ENCODE measurements at places on chromosomes 4 and X.

DNA sequence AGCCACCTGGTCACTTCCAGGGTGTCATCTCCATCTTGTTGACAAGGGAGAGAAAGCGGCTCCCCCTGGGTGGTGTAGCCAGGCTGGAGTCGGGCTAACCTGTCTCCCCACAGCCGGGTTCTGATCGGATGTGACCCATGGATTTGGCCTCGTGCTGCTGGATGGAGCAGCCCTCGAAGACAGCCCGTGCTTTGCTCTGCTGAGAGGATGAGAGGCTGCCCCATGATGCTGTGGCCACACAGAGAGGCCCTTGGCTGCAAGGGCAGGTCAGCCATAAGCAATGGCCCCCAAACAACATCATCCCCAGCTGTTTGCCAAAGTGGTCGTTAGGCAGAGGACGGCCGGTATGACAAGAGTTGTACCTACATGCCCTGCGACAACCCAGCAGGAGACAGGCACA is 106.6 kb downstream of the HMX1 start:
- no peak for DNase-seq

GRCh38 chr4:105677709-105678108 is 30.8 kb downstream of the INTS12 start:
- no peak for DNase-seq

DNA sequence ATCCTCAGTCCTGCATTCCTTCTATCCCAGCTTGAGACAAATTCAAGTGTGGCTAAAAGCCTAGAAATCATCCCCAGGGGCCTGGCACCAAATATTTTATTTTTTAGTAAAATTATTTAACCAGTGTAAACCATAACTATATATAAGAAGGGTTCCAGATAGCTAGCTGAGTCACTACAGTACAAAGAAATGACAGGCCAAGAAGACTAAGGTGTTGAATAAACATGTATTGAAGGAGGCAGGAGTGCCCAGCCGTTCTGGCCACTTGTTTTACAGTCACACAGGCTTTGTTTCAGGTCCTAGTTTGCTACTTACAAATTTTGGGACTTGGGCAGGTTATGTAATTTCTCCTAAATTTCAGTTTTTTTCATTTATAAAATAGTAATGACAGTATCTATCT is 225.9 kb upstream of the PITX2 start:
- no peak for DNase-seq

DNA sequence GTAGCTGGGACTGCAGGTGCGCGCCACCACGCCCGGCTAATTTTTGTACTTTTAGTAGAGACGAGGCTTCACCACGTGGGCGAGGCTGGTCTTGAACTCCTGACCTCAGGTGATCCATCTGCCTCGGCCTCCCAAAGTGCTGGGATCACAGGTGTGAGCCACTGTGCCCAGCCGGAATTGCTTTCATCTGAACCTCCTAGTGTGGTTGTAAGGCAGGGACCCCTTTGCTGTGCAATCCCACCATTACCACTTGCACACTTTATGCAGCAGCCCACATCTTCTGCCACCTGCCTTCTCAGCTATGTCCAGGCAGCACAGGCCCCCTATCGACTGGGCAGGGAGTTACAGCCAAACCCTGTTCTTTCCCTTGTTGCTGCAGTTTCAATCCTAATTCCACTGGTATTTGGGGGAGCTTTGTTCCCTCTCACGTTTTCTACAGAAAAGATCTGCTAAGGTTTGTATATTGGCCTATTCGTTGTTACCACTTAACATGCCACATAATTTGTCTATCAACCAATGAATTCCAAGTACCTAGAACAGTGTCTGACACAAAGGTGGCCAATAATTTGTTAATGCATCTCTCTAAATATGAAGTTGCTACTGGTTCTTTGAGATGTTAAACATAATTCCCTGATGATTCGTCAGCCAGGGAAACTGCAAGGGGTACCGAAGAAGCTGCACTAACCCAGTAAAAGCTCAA is 6.5 kb downstream of the RPL39 start:
- DNase-seq, result no peak

- DNase-seq, result peak; percentile 59
Measured at GRCh38 chrX:71872542-71873458, 37.8 kb upstream of the NHSL2 start.

DNA sequence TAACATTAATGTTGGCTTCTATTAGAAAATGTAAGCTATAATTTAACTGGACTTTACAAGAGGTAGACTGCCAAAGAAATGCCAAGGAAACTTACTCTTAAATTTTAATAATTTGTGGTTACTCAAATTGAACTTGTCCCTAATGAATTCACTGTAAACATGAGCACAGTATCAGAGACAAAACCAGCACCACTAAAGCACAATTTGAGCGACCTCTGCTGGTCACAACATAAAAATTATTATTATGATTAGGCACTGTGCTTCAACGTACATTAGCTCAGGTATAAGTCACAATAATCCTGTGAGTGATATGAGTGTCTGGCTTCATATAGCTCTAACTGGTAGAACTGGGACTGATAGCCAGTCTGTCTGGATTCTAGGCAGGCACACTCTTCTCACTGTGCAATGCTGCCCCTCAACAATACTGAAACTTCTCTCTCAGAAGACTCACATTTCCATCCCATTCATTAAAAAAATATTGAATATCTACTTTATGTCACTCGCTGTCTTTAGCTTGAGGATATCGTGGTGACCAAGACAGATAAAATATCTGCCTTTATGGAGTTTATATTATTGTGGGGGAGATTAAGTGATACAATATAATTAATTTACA is 8.0 kb downstream of the NUDT6 start:
- DNase-seq, result no peak

GRCh38 chr4:177220376-177220775 is 89.3 kb upstream of the NEIL3 start:
- DNase-seq, result no peak

DNA sequence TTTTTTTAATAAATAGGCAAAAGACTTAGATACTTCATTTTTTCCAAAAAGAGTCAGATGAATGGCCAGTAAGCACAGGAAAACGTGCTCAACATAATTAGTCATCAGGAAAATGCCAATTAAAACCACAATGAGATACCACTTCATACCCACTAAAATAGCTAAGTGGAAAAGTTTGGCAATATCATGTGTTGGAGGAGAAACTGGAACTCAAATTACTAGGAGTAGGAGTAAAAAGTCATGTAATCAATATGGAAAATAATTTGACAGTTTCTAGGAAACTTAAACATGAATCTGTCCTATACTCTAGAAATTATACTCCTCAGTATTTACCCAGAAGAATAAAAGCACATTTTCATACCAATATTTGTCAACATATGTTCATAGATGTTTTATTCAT is 449.8 kb downstream of the INPP4B start:
- DNase-seq, result no peak

- peak; percentile 72 for DNase-seq
Measured at GRCh38 chrX:39518476-39519029, 579.2 kb downstream of the BCOR start.
